Fibroblast of pulmonary artery (primary cell): ENCODE measurements at places on chromosomes 3 and 15.

- DNase-seq = no peak
Measured at GRCh38 chr3:36814776-36815175, 50.4 kb upstream of the DCLK3 start.

GRCh38 chr3:20302766-20303165, 116.8 kb upstream of the SGO1 start:
- no peak for DNase-seq

DNA sequence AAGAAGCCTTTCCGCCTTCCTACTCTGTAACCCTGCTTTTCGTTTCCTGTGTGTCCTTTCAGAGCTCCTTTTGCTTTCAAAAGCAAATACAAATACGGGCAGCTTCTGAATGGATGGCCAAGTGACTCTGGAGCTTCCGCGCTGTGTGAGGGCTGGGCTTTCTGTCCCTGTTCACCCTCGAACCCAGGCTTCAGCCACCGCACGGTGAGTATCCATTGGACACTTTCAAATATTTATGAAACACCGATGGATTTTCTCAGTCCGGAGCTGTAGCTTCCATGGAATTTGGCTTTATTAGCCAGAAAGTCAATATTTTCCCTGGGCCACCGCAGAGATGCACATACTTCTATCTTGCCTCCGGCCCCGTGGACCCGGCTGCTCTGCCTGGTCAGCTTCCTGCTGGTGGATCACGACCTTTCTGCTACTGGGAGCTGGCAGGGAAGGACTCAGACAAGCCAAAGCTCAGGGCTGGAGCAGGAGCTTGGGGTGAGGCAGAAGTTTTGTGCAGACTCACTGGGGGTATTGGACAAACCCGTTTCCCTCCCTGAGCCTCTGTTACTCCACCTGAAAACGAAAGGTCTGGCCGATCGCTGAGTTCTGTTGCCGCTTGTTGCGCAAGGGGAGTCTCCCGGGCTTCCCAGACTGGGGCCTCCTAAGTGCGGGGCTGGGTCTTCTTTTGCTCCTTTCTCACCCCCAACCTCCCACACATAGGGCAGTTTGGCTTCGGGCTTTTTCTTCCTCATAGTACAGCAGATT, 63.6 kb downstream of the LINGO1 start:
- DNase-seq = peak; percentile 38

- DNase-seq = no peak
Measured at GRCh38 chr3:56368846-56369245, 99.4 kb downstream of the ERC2 start.

GRCh38 chr15:67166280-67167009, 88.0 kb downstream of the AAGAB start:
- DNase-seq = no peak

DNA sequence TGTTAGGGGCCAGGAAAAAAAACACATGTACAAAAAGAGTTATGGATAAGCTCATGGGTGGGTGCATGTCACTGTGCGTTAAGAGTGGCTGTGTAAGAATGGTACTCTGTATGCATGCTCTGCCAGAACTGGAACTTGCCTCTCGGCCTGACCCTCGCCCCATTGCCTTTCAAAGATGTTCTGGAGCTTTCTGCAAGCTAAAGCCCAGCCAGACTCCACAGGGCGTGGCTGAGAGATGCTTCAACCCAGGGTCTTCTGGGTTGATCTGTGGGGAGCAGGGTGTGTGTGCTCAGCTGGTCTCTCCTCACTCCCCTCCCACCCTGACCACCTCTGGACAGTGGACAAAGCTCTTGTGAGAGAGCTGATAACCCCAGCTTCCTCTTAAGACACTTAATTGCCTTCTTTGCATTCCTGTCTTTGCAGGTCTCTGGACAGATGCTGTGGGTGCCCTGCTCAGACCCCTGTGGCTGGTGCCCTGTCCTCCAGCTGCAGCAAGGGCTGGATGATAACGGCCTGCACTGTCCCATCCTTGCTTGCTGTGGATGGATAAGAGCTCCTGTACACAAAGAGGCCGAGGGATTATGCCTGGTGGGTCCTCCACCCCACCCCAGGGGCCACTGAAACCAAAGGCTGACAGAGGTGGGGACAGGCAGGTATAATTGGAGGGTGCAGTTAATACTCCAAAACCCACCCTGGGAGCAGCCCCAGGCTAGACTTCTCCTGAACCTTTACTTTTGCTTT, 28.7 kb downstream of the ALDH1L1 start:
- DNase-seq = no peak
